NCI-H187 treated with DMSO at 0.1 percent for 48 hours (cell line): ENCODE measurements at places on chromosomes 11 and 22.
A peak's percentile ranks its signal among the peaks of the same experiment; 100 is the strongest.

DNA sequence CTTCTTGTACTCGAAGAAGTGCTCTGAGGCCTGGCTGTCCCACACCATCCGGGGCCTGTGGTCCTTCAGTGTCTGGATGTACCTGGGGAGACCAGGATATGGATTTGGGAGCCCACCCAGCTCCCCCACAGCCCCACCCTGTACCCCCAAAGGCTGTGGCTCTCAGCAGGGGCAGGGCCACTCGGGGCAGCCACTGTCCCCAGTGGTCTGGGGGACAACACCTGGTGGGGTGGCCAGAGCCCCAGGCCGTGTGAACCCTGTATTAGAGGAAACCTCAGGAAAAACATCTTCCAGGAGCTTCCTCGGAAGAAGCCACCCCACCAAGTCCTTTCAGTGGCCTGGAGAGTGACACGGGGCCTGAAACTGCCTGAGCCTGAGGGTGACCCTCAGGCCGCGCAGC lies 27.8 kb downstream of the TSPAN4 start:
- DNase-seq: no peak

DNA sequence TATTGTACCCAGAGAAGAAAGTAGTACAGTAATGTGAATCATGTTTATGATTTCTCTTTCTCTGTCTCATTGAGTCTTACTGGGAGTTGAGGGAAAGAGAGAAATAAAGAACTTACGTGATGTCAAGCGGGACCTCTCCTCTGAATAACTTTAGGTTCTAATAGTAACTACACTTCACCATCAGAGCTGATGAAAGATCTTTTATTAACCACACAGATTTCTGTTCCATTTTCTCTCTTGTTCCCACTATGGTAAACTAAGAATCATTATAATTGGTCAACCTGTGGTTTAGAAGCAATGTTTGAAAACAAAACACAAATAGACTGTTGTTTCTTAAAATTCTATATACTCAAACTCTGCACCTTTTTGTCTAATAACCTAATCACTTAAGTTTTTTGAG lies 142.3 kb downstream of the ELP4 start:
- DNase-seq: no peak

DNA sequence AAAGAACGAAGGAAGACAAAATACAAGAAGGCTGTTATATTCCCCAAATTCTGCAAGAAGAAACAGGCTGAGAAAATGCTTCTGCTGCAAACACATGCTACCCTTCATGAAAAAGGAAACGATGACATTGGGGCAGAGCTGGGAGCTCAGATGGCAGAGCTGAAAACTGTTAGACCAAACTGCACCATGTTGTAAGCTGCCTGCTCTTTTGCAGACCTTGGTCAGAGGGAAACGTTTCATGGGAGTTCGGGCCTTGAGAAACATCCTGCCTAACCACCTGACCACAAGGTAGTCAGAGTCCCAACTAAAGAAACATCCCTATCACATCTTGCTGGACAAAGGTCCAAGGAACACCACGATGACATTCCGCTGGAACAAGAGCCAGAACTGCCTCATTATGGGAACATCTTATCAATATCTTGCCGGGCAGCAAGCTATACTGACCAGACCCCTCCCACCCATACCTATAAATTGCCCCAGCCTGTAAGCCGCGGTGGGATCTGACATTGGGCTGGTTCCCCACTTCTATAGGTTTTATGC lies 110.7 kb upstream of the CTSC start:
- no peak for DNase-seq

GRCh38 chr11:110468121-110468520 lies 38.4 kb downstream of the FDX1 start:
- DNase-seq: no peak

DNA sequence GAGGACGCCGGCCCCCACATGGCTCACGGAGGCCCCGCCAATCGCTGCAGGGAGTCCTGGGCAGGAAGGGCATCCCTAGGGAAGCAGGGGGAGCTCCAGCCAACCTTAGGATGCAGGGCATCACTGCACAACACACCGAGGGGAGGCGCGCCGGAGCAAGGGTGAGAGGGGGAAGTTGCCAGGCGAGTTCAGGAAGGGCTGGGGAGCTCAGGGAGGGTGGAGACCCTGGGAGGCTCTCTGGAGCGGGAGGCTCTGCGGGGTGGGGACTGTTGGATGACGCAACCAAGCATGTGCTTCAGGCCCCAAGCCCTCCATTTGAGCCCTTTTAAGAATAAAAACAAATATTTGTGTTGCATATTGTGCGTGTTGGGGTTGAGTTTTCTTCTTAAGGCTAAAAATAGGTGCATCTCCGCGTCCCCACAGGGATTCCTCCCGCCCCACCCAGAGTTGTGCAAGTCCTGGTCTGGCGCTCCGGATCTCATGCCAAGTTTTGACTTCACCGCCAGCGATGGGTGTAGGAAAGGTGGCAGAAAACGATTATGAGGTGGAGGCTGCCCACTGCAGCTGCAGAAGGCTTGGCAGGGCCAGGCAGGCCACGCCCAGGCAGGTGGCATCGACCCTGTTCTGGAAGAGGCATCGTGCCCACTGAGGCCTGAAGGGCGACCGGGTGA lies 65.2 kb downstream of the WNT7B start:
- DNase-seq: peak; percentile 0

DNA sequence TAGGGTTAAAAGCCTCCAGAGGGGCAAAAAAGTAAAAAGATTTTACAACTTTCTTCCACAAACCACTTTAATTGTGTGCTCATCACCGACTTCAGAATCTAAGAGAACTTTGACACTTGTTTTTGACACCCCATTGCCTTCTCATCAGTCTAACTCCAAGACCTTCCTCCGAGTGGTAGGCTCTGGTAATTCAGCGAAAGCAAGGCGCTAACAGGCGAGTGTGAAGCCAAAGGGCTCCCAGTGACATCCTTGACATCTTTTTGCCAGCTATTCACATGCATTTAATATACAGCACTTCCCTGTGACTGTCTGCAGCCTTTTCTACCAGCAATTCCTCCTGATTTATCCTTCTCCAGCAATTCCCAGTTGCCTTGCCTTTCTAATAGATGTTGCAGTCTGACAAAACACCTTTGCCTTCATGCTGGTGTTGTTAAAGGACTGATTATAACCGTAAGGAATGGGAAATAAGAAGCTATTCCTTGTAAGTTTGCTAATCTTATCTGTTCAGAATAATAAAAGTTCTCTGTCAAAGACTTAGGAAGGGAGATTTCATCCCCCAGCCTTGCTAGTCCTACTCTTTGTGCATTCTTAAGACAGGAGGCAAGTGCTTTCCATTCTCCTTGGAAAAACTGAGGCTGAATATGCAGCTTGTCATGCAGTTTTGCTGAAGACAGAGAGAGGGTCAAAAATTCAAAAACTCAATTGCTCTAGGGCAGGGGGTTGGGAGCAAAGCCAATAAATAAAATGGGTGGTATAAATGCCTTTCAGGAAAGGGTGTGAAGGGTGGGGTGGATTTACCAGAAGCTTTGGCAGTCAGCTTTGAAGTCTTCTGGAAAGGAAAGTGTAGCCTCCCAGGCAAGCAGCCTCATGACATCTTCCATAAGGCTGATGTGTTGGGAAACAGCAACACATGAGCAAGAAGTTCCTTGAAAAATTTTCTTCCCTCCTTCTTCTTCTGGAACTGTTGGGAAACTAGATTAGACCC lies 39.1 kb downstream of the SNX19 start:
- no peak for DNase-seq

DNA sequence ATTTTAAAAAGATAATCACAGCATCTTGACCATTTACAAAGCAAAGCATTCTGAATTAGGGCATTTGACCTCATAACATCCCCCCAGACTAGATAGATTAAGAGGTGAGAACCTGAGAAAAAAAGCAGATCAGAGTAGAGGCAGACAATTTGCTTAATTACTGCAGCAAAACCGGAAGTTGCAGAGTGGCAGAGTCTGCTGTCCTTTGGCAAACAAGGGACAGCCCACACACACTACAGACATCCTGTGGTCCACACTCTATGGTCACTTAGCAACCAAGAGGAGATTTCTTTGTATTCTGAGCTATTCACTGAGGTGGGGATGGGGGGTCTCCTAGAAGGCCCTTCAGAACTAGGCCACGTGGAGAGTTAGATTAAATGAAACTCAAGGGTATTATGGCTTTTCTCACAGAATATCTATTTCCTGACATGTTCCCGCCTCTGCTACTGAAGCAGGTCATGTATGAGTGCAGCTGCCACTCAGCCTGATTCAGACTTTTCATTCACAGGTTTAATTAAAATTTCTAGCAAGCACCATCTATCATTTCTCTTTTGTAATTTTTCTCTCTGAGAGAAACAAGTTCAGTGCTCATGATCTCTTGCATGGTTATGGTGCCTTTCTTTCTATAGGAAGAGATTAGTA lies 48.5 kb downstream of the SVIP start:
- no peak for DNase-seq

GRCh38 chr11:103892603-103893002 lies 143.8 kb upstream of the DDI1 start:
- DNase-seq: no peak

GRCh38 chr11:16167706-16168487 lies 188.4 kb downstream of the SOX6 start:
- DNase-seq: no peak

DNA sequence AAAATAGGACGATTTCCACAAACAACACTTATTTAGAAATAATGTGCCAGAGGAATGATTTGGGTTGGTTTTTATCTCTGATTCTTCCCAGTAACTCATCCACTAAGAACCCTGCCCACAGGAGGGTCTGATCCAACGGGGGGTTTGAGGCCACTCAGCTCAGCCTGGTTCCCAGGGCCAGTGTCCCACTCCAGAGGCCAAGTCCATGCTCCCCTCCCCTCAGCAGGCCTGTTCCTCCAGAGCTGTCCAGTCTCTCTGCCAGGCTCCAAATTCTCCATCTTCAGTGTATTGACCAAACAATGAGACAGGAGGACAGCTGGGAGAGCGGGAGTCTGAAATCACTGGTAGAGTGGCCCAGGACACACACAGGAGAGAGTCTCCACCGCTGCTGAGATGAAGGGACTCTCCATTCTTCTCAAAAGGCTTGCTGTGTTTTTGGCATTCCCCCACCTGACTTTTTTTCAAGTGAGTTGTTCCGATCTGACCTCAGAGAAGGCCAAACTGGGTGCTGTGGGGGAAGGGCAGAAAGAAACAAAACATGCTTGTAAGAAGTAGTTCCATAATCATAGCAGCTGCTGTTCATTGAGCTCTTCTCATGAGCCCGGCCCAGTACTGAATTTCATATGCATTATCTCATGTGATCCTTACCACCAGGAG lies 17.6 kb upstream of the SCN2B start:
- DNase-seq: no peak

GRCh38 chr11:79086056-79086455 lies 354.8 kb downstream of the TENM4 start:
- DNase-seq: no peak

GRCh38 chr11:64006398-64006797 lies 20.2 kb downstream of the OTUB1 start:
- DNase-seq: no peak

GRCh38 chr11:119999220-119999619 lies 138.7 kb downstream of the TRIM29 start:
- DNase-seq: no peak

DNA sequence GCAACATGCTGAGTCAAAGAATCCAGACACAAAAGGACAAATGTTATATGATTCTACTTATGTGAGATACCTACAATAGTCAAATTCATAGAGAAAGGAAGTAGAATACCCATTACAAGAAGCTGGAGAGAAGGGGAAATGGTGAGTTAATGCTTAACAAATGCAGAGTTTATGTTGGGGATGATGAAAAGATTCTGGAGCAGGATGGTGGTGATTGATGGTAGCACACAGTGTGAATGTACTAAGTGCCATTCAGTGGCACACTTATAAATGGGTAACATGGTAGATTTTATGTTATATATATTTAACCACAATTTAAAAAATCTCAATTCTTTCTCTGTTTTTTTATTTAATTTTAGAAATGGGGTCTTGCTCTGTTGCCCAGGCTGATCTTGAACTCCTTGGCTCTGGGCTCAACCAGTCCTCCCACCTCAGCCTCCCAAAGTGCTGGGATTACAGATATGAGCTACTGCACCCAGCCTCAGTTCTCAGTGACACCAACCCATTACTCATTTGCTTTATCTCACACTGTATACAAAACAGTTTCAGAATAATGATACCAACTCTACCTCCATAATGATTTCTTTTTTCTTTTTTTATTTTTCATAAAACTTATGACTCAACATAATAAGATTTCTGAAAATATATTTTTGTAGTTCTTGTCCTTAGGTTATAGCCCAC lies 9.6 kb upstream of the RELA start:
- DNase-seq: no peak

DNA sequence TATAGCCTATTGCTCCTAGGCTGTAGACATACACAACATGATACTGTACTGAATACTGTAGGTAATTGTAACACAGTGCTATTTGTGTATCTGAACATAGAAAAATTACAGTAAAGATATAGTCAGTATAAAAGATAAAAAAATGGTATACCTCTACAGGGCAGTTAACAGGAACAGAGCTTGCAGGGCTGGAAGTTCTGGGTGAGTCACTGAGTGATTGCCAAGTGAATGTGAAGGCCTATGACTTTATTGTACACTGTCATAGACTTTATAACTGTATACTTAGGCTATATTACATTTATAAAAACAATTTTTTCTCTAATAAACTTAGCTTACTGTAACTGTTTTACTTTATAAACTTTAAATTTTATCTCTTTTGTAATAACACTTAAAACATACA lies 332.4 kb upstream of the ARHGAP42 start:
- DNase-seq: no peak

GRCh38 chr11:489610-490185 lies 17.3 kb downstream of the RNH1 start:
- no peak for DNase-seq

- no peak for DNase-seq
These were observed 6.2 kb downstream of the DUSP8 start for GRCh38 chr11:1565904-1566247.

DNA sequence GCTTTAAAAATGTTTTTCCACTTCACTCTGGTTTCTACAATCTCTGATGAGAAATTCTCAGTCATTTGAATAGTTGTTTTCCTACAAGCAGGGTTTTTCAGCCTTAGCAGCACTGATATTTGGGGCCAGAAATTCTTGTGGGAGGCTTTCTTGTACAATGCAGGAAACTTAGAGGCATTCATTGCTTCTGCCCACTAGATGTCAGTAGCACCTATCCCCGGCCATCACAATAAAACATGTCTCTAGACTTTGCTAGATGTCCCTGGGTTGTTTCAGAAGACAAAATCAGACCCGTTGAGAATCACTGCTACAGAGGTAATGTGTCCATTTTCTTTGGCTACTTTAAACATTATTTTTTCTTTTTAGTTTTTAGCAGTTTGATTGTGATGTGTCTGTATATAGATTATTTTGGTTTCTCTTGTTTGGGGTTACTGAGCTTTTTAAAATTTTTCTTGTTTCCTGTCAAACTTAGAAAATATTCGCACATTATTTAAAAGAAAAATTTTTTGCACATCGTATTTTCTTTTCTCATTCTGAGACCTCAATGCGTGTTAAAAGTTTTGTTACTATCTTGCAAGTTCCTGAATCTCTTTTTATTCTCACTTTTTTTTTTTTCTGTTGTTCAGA lies 60.8 kb upstream of the CCDC179 start:
- peak; percentile 54 for DNase-seq

GRCh38 chr11:117859488-117860112 lies 16.9 kb downstream of the FXYD6 start:
- DNase-seq: no peak

- DNase-seq: no peak
These were observed 75.9 kb upstream of the PRR5 start for GRCh38 chr22:44625981-44626687.
